ENCODE measurements at places on chromosomes 6 and 20. TPM values are rescaled to one million over a fixed set of nuclear protein-coding genes. Genes with fewer than 3 reads are reported as not detected.

Gene WFDC5
- not detected for total RNA-seq

Gene LRFN2
- total RNA-seq: not detected

Gene PHACTR2
- total RNA-seq: 75.5 TPM

Gene SLC35B2
- total RNA-seq: 22.8 TPM

Gene EGFL8
- total RNA-seq: 20.7 TPM

Gene TCEA2
- 46.1 TPM for total RNA-seq

Gene TSHZ2
- total RNA-seq: 15.0 TPM

Gene C6orf58
- total RNA-seq: not detected

Gene NELFE
- 81.5 TPM for total RNA-seq

Gene TGIF2
- total RNA-seq: 18.5 TPM

Gene HLA-DRB1
- total RNA-seq: 46.3 TPM

Gene EEF1A2
- 7.6 TPM for total RNA-seq

Gene GINS1
- total RNA-seq: 0.33 TPM

Gene NOX3
- total RNA-seq: not detected

Gene DTNBP1
- 18.3 TPM for total RNA-seq

Gene ESR1
- total RNA-seq: 0.84 TPM

Gene ZDHHC14
- total RNA-seq: 9.1 TPM

Gene SRMS
- not detected for total RNA-seq

Gene BLOC1S5
- 10.4 TPM for total RNA-seq

Gene COL10A1
- not detected for total RNA-seq

All from esophagus muscularis mucosa (tissue), 4 donors.